Tongue (tissue), 3 donors: ENCODE measurements at places on chromosomes 6 and 20. TPM values are rescaled to one million over a fixed set of nuclear protein-coding genes. Genes with fewer than 3 reads are reported as not detected.

GRCh38 chr6:97462031-97462430 is 179.0 kb upstream of the MMS22L start:
- no peak for DNase-seq

The DZANK1 gene
- total RNA-seq, result 1.6 TPM

DNA sequence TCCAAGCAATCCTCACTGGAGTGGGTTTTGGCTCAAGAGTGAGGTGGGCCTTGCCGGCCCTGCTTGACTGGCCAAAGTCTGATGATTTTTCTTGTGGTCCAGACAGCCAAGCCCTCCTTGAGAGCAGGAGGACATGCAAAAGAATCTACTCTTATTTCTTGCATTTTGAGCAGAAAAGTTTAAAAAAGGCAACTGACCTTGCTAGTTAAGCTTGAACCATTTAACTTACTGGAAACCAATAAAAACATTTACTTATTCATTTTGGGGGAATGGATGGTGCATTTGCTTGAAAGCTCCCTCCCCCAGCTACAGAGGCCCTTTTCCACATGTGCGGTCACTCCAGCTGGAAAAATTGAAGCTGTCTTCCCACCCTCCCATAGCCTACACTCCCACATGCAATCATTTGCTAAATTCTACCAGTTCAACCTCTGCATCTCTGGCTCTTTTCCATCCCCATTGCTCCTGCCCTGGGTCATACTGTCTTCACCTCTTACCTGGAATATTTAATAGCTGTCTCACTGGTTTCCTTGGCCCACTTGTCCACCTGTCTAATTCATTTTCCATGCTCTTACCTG is 527.9 kb downstream of the DHX35 start:
- peak; percentile 3 for DNase-seq

- DNase-seq, result no peak
Observed at GRCh38 chr6:52620055-52620905, 43.4 kb upstream of the TRAM2 start.

DNA sequence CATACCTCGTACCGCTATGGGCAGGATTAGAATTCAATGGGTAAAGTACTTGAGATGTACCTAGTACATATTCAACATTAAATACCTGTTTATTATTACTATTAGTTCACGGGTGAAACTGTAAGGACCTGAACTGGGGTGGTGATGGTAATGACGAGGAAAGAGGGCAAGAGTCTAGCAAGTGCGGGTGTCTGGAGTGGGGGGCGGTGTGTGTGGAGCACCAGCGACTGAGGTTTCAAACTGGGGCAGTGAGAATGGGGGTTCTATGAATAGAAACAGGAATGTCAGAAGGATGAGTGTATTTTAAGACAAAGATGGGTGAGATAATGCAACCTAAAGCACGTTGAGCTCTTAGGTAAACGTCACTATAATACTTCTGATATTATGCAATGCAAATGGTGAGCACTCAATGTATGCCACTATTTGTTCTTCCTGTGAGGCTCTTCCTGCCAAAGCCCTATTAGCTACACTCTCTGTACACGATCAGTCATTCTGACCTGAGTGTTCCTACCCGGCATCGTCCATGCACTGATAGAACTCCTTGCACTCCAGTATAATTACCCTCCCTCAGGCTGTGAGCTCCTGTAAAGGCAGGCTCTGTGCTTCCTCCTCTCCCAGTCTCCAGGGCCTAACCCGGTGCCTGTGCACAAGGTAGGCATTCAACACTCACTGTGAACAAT is 55.0 kb downstream of the ALDH5A1 start:
- DNase-seq, result no peak

The CARMIL1 gene
- total RNA-seq, result 14.0 TPM

The ADAM33 gene
- total RNA-seq, result 52.6 TPM

The VGLL2 gene
- 18.4 TPM for total RNA-seq

- no peak for DNase-seq
Observed at GRCh38 chr20:19990850-19991249, 26.3 kb upstream of the NAA20 start.

DNA sequence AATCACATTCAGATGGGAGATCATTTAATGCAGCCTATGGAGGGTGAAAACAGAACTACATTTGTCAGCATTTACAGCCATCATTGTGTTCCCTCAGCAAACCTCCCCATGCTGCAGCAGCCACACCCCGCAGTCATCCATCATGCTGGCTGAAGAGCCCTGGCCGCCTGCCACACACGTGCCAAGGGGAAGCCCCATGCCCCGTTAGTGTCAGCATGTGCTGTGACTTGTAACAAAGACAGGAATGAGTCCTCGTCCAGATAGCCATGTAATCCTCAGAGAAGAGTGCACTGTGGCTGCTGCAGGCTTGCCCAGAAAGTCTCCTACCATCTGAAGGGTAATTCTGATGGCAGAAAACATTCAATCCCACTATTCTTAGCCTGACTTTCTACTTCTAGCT is 1097.8 kb downstream of the KIF16B start:
- DNase-seq, result peak; percentile 94

DNA sequence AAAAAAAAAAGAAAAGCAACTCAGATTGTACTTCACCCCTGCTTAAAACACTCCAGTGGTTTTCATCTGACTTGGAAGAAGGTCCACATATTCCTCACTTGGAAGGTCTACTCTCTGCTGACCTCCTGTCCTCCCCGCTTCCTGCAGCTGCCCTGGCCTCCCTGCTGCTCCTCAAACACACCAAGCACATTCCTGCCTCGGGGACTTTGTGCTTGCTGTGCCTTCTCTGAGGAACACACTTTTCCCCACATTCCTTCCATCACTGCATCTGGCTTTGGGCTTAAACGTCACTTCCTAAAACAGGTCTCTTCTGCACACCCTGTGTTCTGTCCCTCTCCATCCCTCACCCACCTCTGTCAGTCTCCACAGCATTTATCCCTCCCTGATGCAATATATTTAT is 4.9 kb upstream of the PDYN start:
- no peak for DNase-seq

The TRIM39 gene
- 7.4 TPM for total RNA-seq

The SMLR1 gene
- total RNA-seq, result not detected

The TBX18 gene
- 18.1 TPM for total RNA-seq

- no peak for DNase-seq
Observed at GRCh38 chr6:151690768-151691562, 116.5 kb upstream of the ESR1 start.

The CTSZ gene
- total RNA-seq, result 90.7 TPM

GRCh38 chr6:153140299-153140698 is 9.2 kb upstream of the RGS17 start:
- DNase-seq, result peak; percentile 27

GRCh38 chr20:40639676-40640355 is 49.2 kb downstream of the MAFB start:
- no peak for DNase-seq

GRCh38 chr6:107809966-107810365 is 14.1 kb downstream of the SCML4 start:
- DNase-seq, result no peak

GRCh38 chr6:17354700-17355403 is 38.5 kb upstream of the CAP2 start:
- no peak for DNase-seq

DNA sequence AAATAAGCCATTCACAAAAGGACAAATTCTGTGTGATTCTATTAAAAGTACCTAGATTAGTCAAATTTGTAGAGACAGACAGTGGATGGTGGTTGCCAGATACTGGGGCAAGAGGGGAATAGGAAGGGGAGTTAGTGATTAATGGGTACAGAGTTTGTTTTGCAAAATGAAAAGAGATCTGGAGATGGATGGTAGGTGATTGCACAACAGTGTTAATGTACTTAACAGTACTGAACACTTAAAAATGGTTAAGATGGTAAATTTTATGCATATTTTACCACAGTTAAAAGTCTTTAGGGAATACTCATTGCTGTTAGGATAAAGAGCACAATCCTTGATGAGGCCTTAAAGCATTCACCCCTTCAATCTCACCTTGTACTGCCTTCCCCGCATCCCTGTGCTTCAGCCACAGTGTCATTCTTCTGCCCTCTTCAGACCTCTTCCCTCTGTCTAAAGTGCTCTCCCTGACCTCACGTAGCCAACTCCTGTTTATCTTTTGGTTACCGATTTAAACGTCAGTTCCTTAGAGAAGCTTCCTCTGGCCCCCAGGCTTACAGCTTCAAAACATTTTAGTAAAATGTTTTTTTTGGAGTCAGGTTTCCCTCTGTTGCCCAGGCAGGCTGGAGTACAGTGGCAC is 11.8 kb downstream of the PSMF1 start:
- DNase-seq, result no peak

DNA sequence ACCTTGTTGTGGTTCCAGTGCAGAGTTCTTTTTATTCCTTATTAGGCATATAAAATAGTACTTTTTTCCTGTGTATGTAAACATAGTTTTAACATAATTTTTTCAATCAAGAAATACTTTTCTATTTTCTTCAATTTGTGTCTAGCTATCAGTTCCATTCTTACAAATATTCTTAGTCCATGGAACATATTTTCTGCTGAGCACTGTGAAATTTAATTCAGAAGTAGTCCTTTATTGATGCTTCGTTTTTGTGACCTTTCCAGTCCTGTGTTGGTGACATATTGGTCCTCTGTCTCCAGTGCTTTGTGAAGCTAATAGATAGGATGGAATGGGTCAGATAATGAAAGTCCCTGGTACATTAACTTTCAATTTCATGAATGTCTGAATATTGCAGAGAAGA is 325.1 kb downstream of the SAMD5 start:
- no peak for DNase-seq

DNA sequence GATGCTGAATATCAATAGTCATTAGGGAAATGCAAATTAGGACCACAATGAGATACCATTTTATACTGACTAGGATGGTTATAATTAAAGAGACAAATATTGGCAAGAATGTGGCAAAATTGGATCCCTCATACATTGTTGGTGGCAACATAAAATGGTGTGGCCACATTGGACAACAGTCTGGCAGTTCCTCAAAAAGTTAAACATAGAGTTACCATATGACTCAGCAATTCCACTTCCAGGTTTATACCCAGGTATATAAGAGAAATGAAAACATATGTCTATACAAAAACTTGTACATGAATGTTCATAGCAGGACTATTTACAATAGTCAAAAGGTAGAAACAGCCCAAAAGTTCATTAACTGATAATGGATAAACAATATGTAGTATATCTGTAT is 2.0 kb upstream of the CRIP3 start:
- no peak for DNase-seq

The DNAH8 gene
- 3.0 TPM for total RNA-seq

- peak; percentile 52 for DNase-seq
Observed at GRCh38 chr6:113018351-113019151, 671.4 kb downstream of the RFPL4B start.

DNA sequence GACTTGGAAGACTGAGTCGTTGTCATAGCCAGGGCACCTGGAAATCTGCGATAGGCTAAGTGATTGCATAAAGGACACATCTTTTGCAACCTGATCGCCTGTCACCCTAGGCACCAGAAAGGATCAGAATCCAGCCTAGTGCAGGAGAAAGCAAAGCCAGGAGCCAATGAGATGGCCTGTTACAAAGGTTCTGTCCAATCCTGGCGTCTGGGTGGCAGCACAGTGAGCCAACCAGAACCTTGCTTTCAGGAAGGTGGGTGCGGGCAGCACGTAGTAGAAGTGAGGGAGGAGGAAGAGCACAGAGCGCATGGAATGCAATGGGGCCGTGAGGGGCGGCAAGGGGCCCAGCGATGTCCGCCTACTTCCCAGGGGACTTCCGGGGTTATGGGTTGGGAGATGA is 120.4 kb upstream of the GGTLC1 start:
- no peak for DNase-seq

- DNase-seq, result no peak
Observed at GRCh38 chr6:166087246-166087645, 80.4 kb downstream of the TBXT start.

DNA sequence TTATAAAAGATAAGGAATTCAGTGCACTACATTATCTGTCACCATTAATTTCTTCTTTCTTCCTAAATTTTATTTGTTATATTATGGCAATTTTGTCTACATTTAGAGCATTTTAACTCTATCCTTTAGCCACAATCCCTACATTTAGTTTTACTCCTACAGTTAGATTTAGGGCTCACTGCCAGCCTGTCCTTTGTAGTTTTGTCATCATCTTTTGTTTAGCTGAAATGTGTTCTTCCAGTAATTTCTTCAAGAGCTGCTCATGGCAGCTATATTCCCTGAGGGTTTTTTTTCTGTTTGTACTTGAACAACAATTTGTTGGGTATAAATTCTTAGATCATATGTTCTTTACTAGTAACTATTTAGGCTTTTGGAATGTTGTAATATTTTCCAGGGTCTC is 72.7 kb upstream of the B3GAT2 start:
- no peak for DNase-seq

GRCh38 chr6:21340573-21340972 is 253.0 kb upstream of the SOX4 start:
- no peak for DNase-seq

The ANKRD6 gene
- total RNA-seq, result 17.8 TPM

The MMP24 gene
- total RNA-seq, result 0.10 TPM

The C6orf58 gene
- not detected for total RNA-seq

- no peak for DNase-seq
Observed at GRCh38 chr6:125904871-125905270, 51.7 kb upstream of the HINT3 start.

GRCh38 chr20:41249411-41250281 is 67.9 kb downstream of the ZHX3 start:
- DNase-seq, result peak; percentile 54
